ENCODE measurements at places on chromosomes 5 and 9.

DNA sequence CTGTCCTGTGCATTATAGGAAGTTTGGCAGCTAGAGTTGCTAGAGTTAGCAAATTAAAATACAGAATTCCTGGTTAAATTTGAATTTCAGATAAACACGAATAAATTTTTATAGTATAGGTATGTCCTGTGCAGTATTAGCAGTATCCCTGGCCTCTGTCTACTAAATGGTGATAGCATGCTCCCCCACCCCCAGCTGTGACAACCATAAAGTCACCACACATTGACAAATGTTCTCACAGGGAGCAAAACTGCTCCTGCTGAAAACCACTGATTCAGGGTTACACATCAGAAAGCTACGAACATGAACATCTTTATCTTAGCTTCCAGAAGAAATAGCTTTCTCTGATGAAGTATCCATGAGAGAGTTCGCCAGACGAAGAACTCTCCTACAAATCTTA lies 91.8 kb upstream of the CCDC112 start:
- DNase-seq: no peak

- no peak for DNase-seq
Observed at GRCh38 chr5:53017794-53018391, 28.7 kb downstream of the ITGA2 start.

DNA sequence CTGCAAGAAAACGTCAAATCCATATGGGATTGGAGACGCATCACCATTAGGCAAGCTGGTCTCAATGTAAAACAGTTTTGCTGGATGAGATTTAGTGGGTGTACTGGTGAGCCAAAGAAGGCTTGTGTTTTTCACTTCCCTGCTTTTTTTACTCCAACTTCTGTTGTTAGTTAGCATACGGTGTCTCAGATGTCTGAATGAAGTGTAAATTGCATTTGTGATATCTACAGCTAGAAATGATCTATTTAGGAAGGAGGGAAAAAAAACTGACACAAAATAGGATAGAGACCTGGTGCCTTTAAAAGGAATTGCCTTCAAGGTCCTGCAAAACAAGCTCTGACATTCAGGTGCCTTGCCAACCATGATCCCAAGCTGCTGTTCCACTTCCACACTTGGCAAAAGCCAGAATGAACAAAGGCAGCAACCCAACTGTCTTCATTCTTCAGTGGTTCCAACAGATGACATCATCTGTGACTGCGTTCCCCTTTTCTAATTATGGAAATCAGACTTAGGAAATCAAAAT lies 104.2 kb upstream of the RAI14 start:
- no peak for DNase-seq

DNA sequence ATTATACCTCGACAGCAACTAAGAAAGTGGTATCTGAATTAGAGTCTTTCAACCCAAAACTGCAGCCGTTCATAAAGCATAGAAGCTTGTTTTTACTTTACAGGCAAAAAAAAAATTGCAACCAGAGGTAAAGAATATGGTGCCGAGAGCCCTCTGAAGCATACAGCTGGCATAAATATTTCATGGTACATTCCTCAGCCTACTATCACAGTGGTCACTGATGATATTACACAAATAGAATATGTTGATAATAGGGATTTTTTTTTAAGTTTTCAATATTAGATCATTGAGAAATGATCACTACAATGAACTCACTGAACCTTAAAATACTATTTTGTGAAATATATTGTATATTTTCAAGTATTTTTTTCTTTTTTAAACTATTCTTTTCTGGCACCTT lies 6.2 kb upstream of the SMC2 start:
- no peak for DNase-seq

DNA sequence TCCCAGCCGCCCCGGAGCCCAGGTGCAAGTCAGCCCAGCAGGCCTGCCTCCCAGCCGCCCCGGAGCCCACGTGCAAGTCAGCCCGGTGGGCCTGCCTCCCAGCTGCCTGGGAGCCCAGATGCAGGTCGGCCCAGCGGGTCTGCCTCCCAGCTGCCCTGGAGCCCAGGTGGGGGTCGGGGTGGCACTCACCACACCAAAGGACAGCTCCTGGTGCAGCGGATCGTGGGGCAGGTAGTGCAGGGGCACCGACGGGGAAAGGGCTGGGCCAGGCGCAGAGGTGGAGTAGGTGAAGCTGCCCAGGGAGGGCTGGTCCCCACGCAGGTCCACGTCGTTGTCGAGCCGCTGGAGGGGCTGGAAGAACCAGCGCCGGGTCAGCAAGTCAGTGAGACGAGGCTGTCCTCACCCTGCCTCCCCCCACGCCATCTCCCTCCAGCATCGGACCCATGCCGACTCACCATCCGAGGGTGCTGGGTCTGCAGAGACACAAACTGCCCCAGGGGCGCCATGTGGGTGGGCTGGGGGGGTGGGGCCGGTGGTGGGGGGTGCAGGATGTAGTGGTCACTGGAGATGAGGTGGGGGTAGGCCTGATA lies 6.7 kb downstream of the RNF44 start:
- DNase-seq: no peak

- no peak for DNase-seq
Observed at GRCh38 chr5:139565411-139566305, 4.5 kb downstream of the UBE2D2 start.

DNA sequence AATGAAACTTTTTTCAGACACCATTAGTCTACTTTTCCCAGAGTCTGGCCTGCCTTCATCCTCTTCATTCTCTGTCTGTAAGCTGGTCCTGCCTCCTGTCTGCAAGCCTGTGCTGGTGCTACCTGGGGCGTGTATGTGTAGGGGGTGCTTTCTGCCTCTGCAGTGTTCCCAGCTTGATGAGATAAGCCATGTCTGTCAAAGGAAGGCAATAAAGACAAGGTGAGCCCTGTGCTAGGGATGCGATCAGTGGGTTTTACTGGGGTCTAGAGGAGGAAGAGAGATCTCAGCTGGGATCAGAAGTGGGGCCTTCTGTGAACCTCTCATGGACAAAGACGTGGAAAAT lies 78.0 kb upstream of the TGFBR1 start:
- no peak for DNase-seq

GRCh38 chr9:14547245-14548060 lies 145.8 kb downstream of the ZDHHC21 start:
- no peak for DNase-seq

GRCh38 chr9:35042081-35042604 lies 30.3 kb downstream of the VCP start:
- DNase-seq: no peak

DNA sequence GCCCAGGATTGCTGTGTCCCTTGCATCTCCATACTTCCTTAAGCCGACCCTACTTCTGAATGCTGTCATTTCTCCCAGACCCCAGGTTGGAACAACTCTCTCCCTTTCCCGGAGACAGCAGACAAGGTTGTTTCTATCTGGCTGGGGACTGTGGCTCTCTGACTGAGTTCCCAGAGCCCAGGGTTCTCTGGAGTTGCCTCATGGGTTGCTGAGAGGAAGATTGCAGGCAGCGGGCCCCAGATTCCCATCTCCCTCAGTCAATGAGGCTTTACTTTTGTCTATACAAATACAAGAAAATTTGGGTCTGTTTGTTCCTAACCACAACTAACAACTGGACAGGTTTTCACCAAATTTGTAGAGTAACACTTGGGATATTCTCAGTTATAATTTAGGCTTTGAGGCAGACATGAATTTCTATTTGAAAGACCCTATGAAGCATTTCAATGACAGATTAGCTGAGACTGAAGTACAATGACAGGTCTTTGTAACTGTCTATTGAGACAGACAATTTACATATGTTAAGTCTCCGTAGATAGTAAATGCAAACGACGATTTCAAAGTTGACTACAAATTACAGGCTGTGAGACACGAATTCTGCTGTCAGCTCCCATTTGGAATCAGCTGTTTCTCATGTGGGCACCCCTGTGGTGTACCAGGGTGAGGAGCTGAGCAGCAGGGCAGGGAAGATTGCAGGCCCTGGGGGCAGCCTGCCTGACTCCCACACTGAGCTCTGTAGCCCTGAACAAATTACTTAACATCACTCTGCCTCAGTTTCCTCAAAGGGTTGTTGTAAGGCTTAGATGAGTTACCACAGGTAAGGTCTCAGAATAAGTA lies 107.5 kb downstream of the ATP10B start:
- DNase-seq: no peak

- DNase-seq: peak; percentile 74
Observed at GRCh38 chr5:69493396-69494133, 975 bp downstream of the OCLN start.

DNA sequence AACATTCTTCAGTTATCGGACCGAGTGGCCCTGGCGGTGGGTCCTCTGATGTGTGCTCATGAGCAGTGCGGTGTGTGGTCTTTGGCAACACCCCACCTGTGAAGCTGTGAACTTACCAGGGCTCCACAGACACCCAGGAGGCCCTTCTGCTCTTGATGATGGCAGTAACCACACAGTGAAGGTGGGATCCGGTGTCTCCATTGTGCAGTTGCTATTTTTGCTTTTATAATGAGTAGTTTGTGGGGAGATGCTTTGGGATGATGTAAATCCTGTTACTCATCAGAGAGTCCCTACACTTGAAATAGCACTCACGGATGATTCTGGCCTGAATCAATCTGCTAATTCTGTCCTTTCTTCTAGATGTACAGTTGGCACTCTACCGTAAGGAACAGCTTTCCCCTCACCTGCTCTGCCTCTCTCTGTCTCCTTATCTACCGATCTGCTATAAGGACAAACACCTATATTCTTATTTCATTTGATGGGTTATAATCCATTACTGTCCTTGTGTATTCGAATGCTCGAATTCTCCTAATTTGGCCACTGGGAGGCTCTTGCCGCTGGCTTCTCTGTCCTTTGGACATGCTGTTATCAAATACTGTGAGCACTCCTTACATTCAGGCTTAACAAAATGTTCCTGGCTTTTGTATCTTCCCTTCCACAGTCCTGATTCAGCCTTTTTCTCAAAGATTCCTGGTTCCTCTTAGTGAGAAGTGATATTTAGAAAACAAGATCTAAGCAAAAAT lies 20.2 kb downstream of the ATPSCKMT start:
- peak; percentile 42 for DNase-seq

DNA sequence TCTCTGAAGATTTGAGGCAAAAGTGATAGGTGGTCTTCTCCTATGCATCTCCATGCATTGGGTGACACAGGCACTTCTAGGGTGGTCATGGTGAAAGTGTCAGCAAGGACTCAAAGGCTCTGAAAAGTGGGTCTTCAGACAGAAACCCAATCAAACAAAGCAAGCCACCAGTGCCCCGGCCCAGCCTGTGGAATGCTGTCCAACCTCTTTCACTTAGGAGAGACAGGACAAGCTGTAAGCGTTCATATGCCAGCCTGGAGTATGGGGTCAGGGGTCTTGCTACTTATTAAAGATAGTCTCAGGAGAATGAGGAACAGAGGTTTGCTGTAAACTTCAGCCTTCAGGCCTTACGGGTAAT lies 324.5 kb downstream of the GADD45G start:
- no peak for DNase-seq

- no peak for DNase-seq
Observed at GRCh38 chr5:107533910-107534876, 136.5 kb downstream of the EFNA5 start.

DNA sequence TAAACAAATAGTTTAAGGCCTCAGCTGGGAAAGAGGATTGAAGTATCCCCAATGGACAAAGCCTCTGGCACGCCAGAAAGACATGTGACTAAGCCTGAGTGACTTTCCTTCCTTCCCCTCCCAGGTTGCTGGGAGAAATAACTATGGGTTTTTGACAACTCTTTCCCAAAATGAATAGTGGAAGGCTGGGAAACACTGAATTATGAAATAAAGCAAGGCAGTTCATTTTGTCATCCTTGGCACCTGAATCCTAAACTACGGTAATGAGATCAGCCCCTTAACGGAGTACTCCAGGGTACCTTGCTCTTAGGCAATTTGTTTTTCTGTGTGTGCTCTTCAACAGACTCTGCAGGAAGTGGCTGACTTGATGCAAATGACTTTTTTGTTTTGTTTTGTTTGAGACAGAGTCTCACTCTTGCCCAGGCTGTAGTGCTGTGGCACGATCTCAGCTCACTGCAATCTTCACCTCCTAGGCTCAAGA lies 75.2 kb downstream of the LMNB1 start:
- DNase-seq: no peak

- DNase-seq: no peak
Observed at GRCh38 chr5:101751105-101751504, 545.0 kb downstream of the SLCO4C1 start.

- DNase-seq: no peak
Observed at GRCh38 chr5:169670769-169671525, 33.9 kb downstream of the DOCK2 start.

- no peak for DNase-seq
Observed at GRCh38 chr9:3931058-3931457, 368.8 kb downstream of the GLIS3 start.

GRCh38 chr9:87267251-87268070 lies 230.2 kb upstream of the DAPK1 start:
- no peak for DNase-seq

DNA sequence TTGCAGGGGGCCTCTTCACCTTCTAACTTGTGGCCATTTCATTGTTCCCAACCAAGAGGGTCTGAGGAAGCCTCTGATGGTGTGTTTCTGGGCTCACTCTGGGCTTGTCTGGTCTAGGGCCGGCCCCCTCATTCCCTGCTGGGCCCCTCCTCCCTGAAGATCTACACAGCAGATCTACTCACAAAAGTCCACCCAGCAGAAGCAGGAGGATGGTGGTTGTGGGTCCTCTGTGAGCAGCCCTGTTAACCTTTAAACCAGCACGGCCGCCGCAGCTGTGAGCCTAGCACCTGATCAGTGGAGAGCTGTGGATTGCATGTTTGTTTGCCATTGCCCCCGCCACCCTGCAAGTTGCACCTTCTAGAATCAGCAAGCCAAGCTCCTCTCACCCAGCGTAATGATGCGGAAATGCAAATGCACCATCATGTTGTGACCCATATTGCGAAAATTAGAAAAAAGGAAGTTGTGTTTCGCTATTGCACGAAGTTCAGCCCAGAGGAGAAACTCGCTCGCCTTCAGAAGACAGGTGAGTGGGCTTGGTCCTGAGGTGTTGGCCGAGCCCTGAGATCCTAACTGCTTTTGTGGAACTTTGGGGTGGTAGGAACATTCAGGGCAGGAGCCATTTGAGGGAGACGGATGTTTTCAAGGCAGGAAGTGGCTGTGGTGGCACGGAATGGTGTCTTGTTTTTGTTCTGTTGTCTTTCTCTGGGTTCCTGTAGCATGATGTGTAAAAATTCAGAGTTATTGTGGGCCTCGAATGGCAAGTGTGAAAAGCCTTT lies 16.7 kb downstream of the FGD3 start:
- DNase-seq: no peak

All from ACHN (cell line).